Stimulated activated CD4-positive, alpha-beta T cell treated with anti-CD3 and anti-CD28 coated beads, Interleukin-4, amount 100 ng/mL, for 24 hours (primary cell): ENCODE measurements at places on chromosomes 11 and 22.

DNA sequence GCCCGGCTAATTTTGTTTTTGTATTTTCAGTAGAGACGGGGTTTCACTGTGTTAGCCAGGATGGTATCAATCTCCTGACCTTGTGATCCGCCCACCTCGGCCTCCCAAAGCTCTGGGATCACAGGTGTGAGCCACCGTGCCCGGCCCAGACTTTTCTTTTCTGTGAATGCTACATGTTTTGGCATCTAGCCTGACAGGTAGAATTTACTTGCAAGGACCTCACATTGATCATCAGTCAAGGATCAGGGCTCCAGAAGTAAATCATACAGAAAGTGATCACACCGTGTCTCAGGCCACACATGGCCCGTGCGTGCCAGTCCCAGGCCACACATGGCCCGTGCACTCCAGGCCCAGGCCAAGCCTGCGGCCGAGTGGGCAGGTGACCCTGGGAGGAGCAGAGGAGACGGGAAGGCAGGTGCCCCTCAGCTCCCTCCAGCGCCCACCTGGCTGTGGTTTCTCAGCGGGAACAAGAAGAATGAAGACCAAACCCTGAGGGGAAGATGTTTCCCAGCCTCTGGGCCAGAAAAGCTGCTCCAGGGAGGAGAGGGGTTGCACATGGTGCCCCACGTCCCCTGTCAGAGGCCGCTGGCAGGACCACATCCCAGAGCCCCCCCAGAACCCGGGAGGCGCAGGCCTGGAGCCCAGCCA is 76.2 kb downstream of the BRD1 start:
- no peak for DNase-seq

- DNase-seq, result no peak
Measured at GRCh38 chr22:38290347-38290746, 17.5 kb upstream of the TMEM184B start.

GRCh38 chr22:37455896-37456295 is 28.6 kb upstream of the ELFN2 start:
- DNase-seq, result no peak

DNA sequence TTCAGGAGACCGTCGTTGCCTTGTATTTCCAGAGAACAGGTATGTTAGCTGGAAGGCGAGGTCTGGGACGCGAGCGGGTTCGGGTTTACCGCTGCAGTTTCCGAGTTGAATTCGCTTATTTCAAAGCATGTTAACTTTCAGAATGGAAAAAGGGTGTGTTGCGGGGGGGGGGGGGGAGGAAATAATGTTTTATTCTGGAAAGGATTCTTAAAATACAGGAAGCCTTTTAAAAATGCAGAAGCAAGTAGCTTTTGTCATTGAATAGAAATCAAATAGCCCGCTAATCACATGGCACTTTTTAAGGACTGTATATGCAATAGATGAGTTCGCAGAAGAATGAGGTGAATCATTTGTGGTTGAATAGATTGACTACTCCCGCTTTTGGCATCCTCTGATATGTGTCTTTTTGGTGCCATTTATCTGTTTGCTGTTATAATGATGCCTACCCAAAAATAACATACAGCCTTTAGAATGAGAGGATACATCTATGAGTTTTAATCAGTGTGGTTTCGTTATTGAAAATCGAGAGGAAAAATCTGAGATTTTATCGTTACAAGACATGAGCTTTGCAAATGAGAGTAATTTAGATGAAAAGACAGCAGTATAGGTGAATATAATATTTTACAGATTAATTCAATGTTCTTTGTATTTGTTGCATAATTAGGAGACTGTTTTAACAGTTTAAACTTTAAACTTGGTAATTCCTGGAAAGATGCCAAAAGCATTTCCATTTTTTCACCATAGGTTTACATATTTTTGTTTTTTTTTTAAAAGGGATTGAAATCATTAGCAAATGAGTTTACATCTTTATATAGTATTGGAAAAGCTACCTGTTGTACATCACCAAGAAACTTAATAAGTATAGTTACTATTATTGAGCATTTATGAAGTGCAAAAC is 1.7 kb downstream of the PDE3B start:
- DNase-seq, result peak; percentile 27

- no peak for DNase-seq
Measured at GRCh38 chr11:69630017-69630416, 10.9 kb upstream of the CCND1 start.
